Brain pericyte (primary cell): ENCODE measurements at places on chromosomes 2 and 18.

DNA sequence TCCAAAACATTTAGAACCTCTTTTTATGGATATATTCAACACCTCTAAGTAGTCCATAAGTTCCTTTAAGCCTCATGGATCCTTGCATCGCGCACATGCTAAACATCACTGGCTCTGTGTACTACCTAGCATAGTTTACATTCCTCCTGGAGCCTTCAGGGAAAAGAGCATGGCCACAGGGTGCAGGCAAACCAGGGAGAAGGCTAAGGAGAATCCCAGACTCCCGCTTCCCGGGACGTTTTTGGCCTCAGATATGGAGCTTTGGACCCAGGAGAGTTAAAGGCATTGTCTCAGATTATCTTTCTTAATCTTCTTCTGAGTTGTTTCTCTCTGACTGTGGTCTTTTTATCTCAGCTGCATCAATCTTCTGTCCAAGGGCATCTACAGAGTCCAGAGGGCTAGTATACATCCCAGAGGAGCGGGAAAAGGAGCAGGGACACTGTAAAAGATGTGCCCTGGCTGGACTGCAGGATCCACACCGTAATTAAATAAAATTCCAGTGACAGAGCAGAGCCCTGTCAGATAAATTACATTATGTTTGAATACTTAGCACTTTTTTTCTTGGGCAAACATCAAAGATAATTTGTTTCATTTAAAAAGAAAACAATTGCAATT is 36.9 kb downstream of the RIT2 start:
- no peak for DNase-seq

GRCh38 chr2:120077896-120078295 is 65.0 kb downstream of the EPB41L5 start:
- no peak for DNase-seq

GRCh38 chr2:66781804-66782203 is 346.9 kb downstream of the MEIS1 start:
- no peak for DNase-seq

- DNase-seq, result no peak
Observed at GRCh38 chr18:63083020-63083531, 236.5 kb downstream of the BCL2 start.
